ENCODE measurements at places on chromosomes 6 and 20. TPM values are rescaled to one million over a fixed set of nuclear protein-coding genes. Genes with fewer than 3 reads are reported as not detected.

GRCh38 chr6:139632840-139633239 is 258.4 kb upstream of the CITED2 start:
- no peak for DNase-seq

GRCh38 chr6:44481760-44482159 is 94.3 kb downstream of the CDC5L start:
- no peak for DNase-seq

- no peak for DNase-seq
Observed at GRCh38 chr6:42841844-42842584, 37.4 kb upstream of the RPL7L1 start.

DNA sequence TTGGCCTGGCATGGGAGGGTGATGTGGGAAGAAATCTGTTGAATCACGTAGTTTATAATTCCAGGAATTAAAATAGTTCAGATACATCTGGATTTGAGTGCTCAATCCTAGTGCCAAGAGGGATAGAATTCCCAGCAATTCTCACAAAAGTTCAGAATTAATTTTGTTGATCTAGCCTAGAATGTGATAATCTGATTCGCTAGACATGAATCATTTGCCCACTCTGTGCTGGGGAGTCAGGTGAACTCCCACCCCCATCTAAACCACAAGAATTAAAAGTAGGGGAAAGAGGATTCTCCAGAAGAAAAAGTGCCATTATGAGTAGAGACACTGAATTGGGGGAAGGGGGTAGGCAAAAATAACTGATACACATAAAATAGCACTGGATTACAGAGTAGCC is 85.0 kb downstream of the LIN28B start:
- peak; percentile 29 for DNase-seq

- DNase-seq = peak; percentile 80
Observed at GRCh38 chr20:62161347-62161746, 17.8 kb downstream of the SS18L1 start.

- DNase-seq = no peak
Observed at GRCh38 chr20:32132911-32133549, 23.5 kb downstream of the TM9SF4 start.

GRCh38 chr6:118325220-118325860 is 222.8 kb upstream of the PLN start:
- peak; percentile 18 for DNase-seq

- peak; percentile 77 for DNase-seq
Observed at GRCh38 chr6:17169291-17169690, 67.4 kb downstream of the STMND1 start.

GRCh38 chr6:116596815-116597214 is 19.5 kb upstream of the RSPH4A start:
- no peak for DNase-seq

TGM3 gene
- not detected for total RNA-seq

MSH5 gene
- total RNA-seq = 20.9 TPM

F13A1 gene
- total RNA-seq = 0.06 TPM

IPCEF1 gene
- total RNA-seq = not detected

SLC32A1 gene
- total RNA-seq = not detected

ARFRP1 gene
- total RNA-seq = 25.1 TPM

Measured in Daoy (cell line).